ENCODE measurements at places on chromosomes 16 and 17. TPM values are rescaled to one million over a fixed set of nuclear protein-coding genes. Genes with fewer than 3 reads are reported as not detected.

DNA sequence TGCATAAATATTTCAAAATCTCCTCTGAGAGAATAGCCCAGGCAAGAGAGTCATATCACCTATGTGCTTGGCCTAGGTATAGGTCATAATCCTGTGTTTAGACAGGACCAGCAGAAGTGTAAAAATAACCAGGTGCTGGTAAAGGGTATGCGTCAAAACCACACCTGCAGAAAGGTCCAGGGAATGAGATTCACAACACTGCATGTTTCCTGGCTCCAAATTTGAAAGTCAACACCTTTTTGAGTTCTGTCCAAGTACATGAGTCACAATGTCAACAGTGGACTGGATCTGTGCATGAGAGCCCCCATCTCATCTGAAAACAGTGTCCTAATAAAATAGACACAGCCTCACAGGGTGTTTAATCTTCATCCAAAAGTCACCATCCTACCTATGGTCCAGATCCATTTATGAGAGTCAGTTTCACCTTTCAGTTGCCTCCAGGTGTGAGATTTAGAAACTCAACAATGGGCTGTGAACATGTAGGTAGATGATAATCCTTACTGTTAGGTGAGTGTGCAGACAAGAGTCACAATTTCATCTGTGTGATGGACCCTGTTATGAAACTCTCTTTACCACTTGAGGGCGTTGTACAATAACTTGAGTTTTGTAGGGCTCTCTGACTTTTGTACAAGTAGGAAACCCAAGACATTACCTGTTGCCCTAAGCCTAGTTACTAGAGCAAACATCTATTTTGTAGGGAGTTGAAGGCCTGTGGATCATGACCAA, 2100.7 kb downstream of the TP53TG3F start:
- DNase-seq, result no peak

GRCh38 chr17:81137248-81137647, 28.1 kb upstream of the PVALEF start:
- DNase-seq, result no peak

DNA sequence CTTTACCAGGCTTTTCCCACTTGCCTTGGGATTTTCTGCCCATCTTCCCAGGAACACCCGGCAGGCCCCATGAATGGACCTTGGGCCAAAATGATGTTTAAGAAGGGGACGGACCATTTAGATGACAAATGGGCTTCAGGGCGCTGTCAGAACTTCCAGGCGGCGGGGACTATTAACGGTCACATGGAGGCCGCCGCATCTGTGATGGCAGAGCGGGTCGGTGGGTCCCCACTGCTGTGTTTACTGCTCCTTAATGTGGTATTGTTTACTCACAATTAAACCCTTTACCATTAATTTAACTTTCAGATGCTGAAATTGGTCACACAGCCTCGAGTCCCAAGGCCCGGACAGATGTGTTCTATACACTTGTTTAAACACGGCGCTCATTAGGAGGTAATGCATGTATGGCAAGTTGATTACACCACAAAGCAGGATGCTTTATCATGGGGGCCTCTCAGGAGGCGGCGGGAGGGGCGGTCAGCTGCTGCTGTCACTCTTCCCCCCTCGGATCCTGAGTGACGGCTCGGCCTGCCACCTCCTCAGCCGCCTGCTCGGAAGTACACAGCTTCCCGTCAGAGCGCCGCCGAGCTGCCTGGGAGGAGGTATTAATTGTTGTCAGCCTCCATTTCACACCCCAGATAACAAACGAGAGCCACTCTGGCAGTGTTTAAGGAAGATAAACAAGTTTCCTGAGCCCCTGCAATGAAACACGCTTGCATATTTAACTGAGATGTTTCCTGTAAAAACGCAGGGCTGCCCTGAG, 83.9 kb upstream of the IRX3 start:
- no peak for DNase-seq

Gene MARVELD3
- not detected for total RNA-seq

Gene GPR142
- not detected for total RNA-seq

- DNase-seq, result no peak
Observed at GRCh38 chr17:42985225-42985624, 4.9 kb downstream of the RUNDC1 start.

DNA sequence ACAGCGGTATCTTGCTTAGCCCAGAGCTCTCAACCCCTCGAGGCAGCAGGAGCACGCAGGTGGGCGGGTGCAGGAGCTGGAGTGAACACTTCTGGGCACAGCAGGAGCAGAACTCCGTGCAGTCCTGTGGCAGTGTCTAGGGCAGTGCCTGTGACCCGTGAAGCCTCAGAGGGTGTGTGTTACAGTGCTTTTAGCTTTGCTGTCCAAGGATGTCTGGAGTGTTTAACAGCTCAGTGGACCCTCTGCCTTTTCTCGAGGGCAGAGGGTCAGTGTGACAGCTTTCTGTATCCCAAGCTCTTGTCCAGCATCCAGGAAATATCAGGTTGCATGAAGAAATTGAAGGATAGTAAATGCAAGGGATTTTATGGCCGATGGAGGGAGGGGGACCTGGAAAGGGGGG, 16.4 kb upstream of the SSTR5 start:
- no peak for DNase-seq

Gene AGRP
- not detected for total RNA-seq

- DNase-seq, result peak; percentile 64
Observed at GRCh38 chr17:41415833-41416335, 8.5 kb downstream of the KRT37 start.

DNA sequence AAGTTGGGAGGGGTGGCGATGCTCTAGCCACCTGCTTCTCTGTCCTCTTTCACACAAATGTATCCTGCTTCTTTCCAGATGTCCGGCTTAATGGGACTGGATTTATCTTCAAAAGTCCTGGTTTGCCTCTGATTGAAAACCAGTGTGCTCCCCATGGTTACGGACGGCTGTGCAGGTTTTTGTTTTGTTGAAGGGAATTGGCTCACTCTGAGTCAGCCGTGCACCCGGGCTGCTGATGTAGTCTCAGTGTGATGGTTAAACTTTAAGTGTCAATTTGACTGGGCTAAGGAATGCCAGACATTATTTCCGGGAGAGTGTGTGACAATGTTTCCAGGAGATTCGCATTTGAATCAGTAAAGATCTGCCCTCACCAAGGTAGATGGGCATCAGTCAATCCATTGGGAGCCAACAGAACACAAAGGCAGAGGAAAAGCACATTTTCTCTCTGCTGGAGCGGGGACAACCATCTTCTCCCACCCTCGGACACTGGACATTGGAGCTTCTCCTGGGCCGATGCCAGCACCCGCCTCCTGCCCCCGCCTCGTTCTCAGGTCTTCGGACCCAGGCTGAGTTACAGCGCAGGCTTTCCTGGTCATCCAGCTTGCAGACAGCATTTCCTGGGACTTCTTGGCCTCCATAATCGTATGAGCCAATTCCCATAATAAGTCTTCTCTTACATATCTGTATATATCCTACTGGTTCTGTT, 126.9 kb upstream of the TNRC6C start:
- peak; percentile 67 for DNase-seq

Gene GAS2L2
- not detected for total RNA-seq

Gene BCL6B
- total RNA-seq, result 0.41 TPM

DNA sequence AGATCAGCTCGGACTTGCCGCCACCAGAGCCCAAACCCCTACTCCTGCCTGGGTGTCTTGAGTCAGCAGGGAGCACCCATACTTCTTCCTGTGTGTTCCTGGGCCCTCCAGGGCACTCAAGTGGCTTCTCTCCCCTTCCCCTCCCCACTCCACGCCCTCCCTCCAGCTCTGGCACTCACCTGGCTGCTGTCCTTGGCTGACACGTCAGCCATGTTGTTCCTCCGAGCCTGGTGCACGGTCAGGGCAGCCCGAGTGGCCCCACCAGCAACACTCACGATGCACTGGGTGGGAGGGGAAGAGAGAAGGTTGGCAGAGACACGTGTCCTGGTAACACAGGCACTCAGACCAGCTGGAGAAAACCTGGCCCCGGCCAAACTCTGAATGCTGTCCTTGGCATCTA, 11.5 kb downstream of the RUSF1 start:
- DNase-seq, result no peak

Gene NFAT5
- 53.9 TPM for total RNA-seq

GRCh38 chr17:70519300-70519699, 350.0 kb downstream of the KCNJ2 start:
- no peak for DNase-seq

Gene SLC22A31
- not detected for total RNA-seq
